ENCODE measurements at places on chromosomes 7 and 10.

GRCh38 chr10:34814913-34815184, 247 bp downstream of the PARD3 start:
- no peak for DNase-seq

GRCh38 chr10:32982911-32983909, 25.2 kb upstream of the ITGB1 start:
- peak; percentile 30 for DNase-seq

GRCh38 chr10:45000138-45000751, 478 bp upstream of the ZNF22 start:
- DNase-seq: no peak

DNA sequence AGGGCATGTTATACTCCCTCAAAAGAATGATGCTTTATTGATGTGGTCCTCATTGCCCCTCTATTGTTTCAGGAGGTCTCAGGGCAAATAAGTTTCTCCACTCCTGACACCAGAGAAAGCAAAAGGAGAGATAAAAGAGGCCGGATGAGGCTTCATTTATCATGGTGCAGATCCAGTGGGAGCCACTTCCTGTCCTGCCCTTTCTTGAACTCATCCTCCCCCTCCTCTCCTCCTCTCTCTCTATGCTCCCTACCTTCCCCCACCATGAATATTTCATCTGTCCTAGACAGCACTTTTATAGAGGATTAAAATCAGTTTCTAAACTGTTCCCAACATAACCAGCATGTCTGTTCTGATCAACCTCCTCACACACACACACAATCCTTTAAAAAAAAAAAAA, 172.2 kb upstream of the KMT2E start:
- DNase-seq: no peak

DNA sequence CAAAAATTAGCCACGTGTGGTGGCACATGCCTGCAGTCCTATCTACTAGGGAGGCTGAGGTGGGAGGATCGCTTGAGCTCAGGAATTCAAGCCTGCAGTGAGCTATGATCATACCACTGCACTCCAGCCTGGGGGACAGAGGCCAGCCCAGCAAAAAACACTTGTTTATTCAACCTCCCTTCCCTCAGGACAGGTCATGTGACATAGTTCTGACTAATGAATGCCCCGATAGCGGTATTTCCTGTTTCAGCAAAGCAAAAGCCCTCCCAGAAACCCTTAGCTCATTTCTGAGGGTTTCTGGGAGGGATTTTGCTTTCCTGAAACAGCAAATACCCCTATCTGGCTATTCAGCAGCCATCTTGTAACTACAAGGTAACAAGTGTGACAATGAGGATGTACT, 157.1 kb downstream of the GATA3 start:
- no peak for DNase-seq

GRCh38 chr7:142345811-142346210, 88.0 kb upstream of the PRSS58 start:
- DNase-seq: peak; percentile 72

- no peak for DNase-seq
These were observed 24.3 kb downstream of the ZCCHC24 start for GRCh38 chr10:79420974-79421688.

- peak; percentile 58 for DNase-seq
These were observed 37.4 kb downstream of the RGS10 start for GRCh38 chr10:119505131-119505551.

- DNase-seq: no peak
These were observed 30.2 kb upstream of the C10orf53 start for GRCh38 chr10:49649294-49649693.

- no peak for DNase-seq
These were observed 110.4 kb upstream of the ZNF438 start for GRCh38 chr10:31142026-31142425.

DNA sequence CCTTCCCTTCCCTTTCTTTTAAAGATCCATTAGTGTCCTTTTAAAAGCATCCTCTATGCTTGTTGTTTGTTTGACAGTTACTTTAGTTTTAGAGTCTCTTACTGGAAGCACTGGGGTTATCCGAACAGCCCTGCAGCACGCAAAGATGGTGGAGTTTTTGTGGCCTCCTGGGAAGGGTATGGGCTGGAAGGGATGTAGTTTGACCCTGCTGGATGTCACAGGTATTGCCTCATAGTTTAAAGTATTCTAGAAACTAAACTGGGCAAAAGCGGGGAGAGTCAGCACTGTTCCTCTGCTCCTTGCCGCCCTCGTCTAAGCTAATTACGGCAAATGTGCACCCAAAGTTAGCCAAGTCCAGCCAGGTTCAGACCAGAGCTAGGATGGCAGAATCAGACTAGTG, 35.8 kb upstream of the GNAI1 start:
- no peak for DNase-seq

DNA sequence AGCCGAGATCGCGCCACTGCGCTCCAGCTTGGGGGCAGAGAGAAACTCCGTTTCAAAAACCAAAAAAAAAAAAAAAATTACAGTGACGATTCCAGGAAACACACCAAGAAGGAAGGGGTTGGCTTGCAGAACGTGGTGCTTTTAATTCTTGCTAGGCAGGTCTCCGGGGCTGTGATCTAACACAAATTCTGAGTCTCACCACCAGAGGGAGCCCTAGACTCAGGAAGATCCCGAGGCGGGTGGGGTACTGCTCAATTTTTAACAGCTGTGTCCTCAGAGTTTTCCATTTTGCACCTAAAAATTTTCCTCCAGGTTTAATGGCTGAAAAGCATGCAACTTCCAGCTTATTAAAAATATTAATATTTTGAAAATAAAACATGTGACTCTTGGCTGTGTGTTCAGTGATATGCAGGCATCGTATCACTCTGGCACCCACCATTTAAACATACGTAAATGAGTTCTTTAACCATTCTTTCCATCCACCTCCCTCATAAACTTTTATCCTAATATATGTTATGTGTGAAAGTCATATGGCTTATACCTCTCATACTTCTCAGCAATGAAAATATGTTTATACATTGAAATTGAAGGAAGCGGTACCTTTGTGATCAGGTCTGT, 26.5 kb upstream of the NUB1 start:
- peak; percentile 84 for DNase-seq

- DNase-seq: no peak
These were observed 66.7 kb downstream of the ARL4A start for GRCh38 chr7:12754179-12754578.

- DNase-seq: no peak
These were observed 697.5 kb downstream of the INHBA start for GRCh38 chr7:41005374-41005901.

DNA sequence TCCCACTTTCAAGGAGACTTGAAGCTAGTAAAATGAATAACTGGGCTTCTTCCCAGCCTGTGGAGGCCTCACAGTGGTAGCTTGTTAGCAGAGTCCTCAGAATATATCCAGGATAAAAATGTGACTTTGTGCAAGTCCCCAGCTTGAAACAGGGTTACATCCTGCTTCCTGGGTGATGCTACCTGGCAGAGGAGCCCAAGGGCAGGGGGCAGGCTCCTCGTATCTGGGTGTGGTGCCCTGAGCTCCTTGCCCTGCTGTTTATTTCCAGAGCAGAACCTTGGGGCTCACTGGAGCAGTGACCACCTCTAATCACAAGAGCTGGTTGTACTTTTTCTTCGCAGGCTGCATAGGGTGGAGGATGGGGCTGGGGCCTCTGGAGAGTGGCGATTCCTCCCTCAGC, 94.8 kb downstream of the GRK5 start:
- DNase-seq: peak; percentile 53

- no peak for DNase-seq
These were observed 70.4 kb downstream of the PYROXD2 start for GRCh38 chr10:98344589-98345038.

- DNase-seq: no peak
These were observed 80.3 kb downstream of the RAMP3 start for GRCh38 chr7:45237788-45238461.

DNA sequence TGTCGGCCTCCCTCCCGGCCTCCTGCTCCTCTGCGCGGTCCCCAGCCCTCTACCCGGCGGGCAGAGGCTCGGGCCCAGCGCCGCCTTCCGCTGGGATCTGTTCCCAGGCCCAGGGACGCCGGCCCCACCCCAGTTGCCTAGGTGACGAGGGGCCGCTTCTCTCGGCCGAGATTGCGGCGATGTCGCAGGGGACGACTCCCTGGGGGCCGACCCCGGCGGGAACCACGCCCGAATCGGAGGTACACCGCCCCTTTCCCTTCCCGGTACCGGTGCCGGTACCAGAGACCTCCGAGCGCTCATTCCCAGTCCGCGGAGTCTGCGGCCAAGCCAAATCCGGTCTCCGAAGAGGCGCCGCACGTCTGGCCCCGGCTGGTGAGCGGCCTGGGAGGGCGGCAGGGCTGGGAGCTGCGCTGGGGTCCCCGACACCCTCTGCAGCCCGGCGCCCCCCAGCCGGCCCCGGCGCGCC, at the start of gene CABCOCO1:
Gene CABCOCO1, plus strand, starts transcription at position 136 of the 466 bp plus-strand sequence. Its CDS starts 44 bp downstream, at position 180.
- DNase-seq: no peak

- no peak for DNase-seq
These were observed 25.5 kb downstream of the RNLS start for GRCh38 chr10:88557658-88558057.

- no peak for DNase-seq
These were observed 90.3 kb downstream of the CPED1 start for GRCh38 chr7:121078701-121079227.

GRCh38 chr7:31192986-31193385, 140.9 kb downstream of the ADCYAP1R1 start:
- DNase-seq: no peak

DNA sequence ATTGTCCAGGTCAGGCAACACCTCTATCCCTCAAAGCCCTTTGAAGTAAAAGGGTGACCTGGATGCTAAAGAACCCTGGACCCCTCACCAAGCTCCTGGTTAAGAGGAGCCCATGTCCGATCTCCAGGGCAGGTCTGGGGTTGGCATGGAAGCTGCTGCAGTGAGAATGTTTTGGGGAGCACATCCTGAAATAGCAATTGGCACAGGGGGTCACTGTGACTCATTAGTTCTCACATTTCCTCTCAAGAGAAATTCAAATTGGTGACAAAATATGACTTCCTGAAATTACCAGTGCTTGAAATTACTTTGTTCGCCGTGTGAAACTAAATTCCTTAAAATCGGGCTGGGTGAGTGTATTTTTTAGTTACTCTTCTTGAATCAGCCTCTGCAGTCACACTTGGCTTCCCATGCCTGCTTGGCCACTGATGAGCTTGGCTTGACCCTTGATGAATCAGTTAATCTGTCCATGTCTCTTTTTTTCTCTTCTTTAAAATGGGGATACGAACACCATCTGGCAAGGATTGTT, 18.8 kb upstream of the ARHGAP22 start:
- no peak for DNase-seq

DNA sequence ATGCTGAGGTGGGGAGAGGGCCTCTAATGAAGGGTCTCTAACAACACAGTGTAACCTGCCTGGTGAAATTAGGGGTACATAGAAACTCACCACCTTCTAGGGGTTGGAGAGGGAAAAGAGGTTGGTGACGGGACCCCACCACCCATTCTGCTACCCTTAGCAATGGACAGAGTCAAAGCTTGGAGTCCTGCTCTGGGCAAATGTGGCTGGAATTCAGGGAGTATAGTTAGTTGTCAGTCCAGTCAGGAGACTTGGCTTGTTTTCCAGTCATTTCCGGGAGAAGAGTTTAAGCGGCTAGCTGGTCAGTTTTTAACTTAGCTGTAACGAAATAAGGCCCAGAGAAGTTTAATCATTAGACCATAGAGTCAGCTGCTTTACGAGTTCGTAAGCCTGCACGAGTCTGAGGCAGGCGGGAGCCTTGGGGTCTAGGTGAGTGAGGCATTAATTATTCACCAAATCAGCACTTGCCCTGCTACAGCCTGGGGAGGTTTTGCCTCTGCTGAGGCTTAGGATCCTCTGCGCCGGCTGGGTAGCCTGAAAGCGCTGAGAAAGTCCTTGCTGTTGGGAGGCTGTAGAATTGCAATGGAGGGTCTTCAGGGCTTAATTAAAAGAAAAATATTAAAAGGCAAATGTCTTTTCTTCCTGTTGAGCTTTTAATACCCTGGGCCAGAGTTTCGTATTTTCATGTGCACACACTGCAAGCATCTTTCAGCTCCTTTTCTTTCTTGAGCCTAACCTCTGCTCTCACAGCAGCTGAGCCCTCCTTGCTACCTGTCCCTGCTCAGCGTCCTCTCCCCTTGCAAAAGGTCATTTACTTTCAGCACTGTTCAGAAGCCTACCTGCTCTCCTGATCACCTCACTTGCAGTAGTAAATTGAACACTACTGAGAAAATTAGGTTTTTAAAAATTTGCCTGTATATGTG, 1.5 kb upstream of the LAMB1 start:
- no peak for DNase-seq

- DNase-seq: no peak
These were observed 1.1 kb downstream of the WDFY4 start for GRCh38 chr10:48685731-48686130.

DNA sequence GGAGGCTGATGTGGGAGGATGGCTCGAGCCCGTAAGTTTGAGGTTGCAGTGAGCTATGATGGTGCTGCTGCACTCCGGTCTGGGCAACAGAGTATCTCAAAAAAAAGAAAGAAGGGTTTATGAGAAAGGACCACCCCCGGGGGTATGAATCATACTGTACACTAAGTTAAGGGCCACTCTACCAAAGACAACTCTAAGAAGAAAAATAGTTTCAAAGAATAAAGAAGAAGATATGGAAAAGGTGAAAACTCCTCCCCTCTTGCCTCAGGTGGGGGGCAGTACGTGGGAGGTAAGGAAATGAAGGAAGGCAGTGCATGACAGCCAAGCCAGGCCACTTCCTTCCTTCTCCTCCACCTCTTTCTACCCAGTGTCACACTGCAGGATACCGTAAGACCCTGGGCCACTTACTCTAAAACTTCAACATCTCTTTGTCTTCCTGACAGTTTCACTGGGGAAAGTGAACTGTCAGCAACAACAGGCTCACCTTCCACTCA, 61.3 kb downstream of the PIP4K2A start:
- peak; percentile 56 for DNase-seq

GRCh38 chr7:141676618-141677017, 25.3 kb downstream of the DENND11 start:
- no peak for DNase-seq
